SK-N-SH treated with all-trans-retinoic acid at 6 μM for 48 hours (cell line): ENCODE measurements at places on chromosomes 13 and 19.

- ATAC-seq, result no peak
These were observed 74.0 kb downstream of the PDS5B start for GRCh38 chr13:32660227-32660626.

- ATAC-seq, result peak; percentile 79
These were observed 19.6 kb downstream of the MTMR6 start for GRCh38 chr13:25267715-25268114.

DNA sequence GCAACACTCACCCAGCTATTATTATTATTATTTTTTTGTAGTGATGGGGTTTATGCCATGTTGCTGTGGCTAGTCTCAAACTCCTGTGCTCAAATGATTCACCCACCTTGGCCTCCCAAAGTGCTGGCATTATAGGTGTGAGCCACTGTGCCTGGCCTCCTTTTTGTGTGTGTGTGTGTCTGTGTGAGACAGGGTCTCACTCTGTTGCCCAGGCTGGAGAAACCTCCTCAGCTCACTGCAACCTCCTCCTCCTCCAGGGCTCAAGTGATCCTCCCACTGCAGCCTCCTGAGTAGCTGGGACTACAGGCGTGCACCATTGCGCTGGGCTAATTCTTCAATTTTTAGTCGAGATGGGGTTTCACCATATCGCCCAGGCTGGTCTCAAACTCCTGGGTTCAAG lies 3.6 kb upstream of the MYDGF start:
- ATAC-seq, result no peak

- ATAC-seq, result no peak
These were observed 16.0 kb downstream of the DPRX start for GRCh38 chr19:53647792-53648191.

GRCh38 chr13:108102771-108103170 lies 112.6 kb downstream of the LIG4 start:
- ATAC-seq, result no peak

DNA sequence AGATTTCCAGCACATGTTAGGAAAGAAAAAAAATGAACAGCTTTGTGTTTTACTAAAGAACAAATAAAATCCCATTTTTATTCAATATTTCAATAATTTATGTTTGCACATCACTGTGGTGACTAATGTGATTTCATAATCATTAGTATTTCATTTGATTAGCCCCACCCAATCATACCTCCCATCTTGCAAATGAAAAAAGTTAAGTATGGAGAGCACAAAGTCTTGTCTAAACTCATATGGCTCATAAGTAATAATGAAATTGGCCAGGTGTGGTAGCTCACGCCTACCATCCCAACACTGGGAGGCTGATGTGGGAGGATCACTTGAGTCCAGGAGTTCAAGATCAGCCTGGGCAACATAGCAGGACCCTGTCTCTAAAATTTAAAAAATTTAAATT lies 3.8 kb downstream of the ZNF490 start:
- ATAC-seq, result no peak

- peak; percentile 65 for ATAC-seq
These were observed 703 bp downstream of the NEK3 start for GRCh38 chr13:52158629-52159158.

DNA sequence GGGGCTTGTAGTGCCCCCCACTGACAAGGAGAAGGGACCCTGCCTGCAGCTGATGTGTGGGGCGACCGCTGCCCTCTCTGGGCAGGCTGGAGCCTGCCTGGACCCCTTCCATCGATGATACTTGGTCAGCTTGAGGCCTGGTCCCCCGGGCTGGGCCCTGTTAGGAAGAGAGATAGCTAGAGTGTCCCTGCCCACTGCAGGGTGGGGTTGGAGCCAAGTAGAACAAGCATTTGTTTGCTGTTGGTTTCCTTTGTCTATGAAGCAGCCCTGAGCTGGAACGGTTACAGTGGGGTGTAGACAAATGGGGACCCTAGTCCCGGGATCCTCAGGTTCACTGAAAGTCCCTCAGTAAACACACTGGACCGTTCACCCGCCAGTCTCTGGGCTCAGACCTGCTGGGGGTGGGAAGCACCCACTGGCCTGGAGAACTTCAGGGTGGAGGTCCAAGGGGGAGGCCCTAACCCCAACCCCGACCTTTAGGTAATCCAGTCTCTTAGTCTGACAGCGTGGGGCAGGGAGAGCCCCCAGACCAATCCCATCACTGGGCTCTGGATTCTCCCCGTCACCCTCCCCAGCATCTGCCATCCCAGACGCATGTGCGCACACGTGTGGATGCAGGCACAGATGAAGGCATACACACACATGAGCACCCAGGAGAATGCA lies 204.8 kb upstream of the ZNF536 start:
- no peak for ATAC-seq

DNA sequence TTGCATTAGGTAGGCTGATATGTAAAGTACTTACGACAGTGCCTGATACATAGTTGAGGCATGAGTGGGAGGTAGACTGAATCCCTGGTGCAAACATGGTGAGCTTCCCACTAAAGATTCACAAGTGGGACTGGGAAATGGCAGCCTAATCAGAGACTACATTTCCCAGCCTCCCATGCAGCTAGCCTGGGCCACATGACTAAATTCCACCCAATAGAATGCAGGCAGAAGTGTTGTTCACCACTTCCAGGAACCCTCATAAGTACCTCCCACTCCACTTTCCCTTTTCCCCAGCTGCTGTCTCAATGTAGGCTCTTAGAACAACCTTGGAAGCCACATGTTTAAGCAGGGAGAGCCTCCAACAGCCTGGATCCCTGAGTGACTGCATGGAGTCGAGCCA lies 104.9 kb downstream of the CACNA1A start:
- no peak; the same call in 2 of the 3 replicates for ATAC-seq

- no peak for ATAC-seq
These were observed 7.6 kb upstream of the IPO5 start for GRCh38 chr13:97945792-97946419.

DNA sequence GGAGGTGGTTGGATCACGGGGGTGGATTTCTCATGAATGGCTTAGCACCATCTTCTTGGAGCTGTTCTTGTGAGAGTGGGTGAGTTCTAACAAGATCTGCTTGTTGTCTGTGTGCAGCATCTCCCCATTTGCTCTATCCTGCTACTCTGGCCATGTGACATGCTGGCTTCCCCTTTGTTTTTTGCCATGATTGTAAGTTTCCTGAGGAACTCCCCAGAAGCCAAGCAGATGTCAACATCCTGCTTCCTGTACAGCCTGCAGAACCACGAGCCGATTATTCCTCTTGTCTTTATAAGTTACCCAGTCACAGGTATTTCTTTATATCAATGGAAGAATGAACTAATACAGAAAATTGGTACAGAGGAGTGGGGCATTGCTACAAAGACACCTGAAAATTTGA lies 2.3 kb upstream of the SIGLEC12 start:
- no peak for ATAC-seq

DNA sequence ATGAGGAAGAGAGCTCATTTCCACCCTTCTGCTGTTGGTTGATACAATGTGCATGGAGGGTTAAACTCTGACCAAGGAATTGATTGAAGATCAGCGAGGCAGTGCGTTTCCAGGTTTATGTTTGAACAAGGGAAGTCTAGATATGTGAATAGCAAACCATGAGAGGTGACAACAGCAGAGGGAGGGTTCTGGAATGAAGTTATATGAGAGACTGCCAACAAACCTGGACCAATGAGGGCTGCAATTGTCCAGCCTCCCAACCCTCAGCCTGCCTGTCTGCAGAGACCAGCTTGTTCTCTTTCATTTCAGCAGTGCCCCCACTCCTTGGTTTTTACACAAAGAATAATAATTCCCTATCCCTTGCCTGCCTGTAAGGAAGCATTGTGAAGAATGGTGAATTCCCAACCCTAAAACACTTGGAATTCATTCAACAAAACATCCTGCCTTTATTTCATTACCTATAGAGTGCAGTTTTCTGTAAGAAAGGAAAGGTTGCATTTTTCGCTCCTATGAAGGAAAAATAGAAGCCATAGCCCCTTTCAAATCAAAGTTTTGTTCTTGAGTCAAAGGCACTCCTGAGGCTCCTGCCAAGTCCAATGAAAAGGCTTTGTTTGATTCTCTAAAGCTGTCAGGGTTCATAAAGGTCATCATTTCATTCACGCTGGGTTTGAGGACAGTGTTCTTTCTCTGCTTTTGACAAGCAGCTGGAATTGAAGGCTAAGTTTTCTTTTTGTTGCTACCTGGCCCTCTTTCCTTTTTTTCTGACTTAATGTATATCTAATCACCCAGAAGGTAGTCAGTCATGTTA lies 53.6 kb upstream of the ABCC4 start:
- peak; percentile 27 for ATAC-seq

DNA sequence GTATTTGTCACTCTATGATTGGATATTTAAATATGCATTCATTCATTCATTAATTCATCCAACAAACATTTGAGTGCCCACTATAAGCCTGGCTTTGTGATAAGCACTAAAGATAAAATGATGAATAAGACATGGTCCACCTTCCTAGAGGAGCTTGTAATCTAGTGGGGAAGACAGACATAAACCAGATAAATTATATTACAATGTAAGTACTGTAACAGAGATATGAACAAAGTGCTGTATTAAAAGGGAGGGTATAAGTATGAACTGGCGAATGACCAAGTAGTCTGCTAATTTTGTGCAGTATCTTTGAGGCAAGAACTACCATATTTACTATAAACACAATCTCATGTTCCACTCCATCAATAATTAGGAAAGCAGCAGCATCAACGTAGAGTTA lies 88.2 kb downstream of the RBM26 start:
- peak; percentile 33; the same call in 1 of the 3 replicates for ATAC-seq

DNA sequence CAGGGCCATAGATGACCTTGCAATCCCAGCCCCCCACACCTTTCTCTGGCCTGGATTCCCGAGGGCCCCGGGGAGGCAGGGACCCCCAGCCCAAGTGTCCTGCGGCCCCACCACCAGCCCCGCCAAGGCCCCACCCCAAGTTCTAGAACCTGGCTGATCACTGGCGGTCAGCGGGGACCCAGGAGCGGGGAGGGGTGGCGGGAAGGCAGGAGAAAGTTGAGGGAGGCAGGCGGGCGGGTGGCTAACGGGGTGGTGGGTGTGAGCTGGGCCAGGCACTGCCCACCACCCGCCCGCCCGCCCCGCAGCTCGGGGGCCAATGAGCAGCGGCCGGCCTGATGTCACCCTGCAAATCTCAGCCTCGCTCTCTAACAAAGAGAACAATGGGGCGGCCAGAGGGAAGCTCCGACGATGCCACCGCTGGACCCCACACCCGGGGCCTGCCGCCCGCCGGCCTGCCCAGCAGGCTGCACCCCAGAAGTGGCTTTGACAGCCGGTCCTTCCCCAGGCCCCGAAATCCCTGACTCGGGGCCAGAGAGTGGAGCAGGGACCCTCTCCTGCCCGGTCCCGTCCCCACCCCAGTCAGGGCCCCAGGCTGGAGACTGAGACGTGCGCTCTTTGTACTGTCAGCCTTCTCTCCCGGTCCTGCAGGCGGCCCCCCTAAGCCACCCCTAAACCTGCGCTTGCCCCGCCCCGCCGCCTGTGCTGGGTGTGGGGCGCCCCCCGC lies 1.6 kb downstream of the MEX3D start:
- peak; percentile 96 for ATAC-seq

DNA sequence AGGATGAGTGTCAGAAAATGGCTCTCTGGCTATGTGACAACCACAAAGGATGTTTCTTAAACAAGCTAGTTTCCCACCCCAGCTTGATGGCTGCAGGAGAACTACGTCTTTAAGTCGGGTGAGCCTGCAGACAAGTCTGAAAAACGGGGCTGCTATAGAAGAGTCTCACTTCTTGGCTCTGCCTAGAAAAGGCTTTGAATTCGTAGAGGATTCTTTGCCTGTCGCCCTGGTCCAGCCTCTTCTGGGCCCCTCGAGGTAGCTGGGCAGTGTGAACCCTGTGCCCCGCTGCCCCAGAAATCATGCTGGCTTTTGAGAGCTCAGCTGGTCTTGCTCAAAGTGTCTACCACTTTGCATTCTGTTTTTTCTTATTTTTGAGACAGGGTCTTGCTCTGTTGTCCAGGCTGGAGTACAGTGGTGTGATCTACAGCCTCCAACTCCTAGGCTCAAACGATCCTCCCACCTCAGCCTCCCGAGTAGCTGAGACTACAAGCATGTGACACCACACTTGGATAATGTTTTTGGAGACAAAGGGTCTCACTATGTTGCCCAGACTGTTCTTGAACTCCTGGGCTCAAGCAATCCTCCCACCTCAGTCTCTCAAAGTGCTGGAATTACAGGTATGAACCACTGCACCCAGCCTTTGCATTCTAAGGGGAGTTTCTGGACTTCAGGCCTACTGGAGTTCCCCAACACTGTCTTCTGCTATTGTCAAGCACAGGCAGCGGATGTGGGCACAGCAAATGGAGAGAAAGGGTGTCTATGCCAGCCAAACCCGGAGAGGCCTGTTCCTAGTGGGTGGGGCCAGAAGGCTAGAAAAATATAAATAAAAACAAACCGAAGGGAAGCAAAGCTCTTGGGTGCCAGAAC lies 6.5 kb downstream of the CEBPA start:
- no peak for ATAC-seq

- ATAC-seq, result no peak
These were observed 2.1 kb upstream of the RAVER1 start for GRCh38 chr19:10335352-10335985.

- ATAC-seq, result peak; percentile 60
These were observed 225.3 kb downstream of the GGACT start for GRCh38 chr13:100363285-100363711.

- no peak for ATAC-seq
These were observed 221.1 kb downstream of the TM9SF2 start for GRCh38 chr13:99722338-99722818.

DNA sequence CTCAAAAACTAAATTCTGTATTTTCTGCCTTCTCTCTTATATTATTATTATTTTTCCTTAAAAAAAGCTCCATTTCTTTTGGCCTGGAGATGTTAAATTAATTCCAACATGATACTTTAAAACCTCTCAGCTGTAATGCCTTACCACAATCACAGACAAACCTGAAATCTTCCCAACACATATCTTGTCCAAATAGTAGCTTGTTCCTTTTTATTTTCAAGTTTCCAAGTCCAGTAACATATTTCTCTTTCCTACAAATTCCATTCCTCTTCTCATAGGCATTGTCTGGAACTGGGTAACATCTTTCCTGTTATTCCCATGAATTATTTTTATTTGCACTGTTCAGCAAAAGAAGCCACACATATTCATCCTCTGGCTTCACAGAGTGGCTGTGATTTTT lies 137.0 kb downstream of the SLITRK6 start:
- ATAC-seq, result no peak; the same call in 1 of the 3 replicates

DNA sequence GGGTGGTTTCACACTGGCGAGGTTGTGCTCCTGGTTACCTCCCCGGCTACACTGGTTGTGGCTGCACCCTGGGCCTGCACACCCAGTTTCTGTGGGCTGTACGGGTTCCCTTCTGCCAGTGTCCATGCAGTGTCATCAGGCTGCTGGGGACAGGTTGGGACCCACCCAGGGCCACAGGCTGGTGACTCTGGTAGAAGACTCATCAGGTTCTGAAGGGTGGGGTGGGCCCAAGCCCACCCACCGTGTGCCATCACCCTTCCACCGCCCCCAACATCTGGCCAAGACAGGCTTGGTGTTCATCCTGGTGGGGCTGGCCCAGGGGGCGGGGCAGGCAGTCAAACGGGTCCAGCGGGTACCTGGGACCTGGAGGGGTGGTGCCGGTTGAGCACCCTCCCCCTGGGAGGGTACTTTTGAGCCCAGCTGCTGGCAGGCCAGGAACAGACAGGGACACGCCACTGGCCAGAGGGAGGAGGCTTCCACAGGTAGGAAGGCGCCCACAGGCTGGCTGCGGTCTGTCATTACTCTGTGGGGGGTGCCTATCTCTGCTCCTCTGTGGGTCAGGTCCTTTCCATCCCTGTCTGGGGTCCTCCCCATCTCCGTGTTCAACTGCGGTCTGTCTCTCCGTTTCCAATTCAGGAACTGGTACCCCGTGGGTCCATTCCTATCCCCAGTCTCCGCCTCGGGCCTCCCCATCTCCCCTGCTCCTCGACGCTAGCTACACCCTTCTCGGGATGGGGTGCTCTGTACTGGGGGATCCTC lies at the start of gene RNF225:
Gene RNF225 (plus strand): TSS at position 437 of the 759 bp plus-strand sequence. CDS start 434 bp downstream, outside the sequence.
- ATAC-seq, result peak; percentile 11
